ENCODE measurements at places on chromosomes 16 and 17.
A peak's percentile ranks its signal among the peaks of the same experiment; 100 is the strongest.

DNA sequence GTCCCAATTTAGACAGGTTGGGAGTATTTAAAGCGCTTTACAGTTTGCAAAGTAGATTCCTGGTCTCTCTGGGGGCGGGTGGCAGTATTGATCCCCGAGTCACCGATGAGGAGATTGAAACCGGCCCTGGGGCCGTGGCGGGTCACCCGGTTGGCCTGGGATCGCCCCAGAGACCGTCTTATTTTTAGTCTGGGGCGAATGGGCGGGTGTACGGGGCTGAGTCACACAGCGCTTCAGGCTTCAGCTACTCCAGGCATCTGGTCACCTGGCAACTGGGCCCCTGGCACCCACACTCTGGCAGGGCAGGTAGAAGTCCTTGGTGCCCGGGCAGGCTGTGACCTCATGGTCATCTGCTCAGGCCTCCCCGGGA is 669 bp downstream of the MIEF2 start:
- peak; percentile 94 for DNase-seq

DNA sequence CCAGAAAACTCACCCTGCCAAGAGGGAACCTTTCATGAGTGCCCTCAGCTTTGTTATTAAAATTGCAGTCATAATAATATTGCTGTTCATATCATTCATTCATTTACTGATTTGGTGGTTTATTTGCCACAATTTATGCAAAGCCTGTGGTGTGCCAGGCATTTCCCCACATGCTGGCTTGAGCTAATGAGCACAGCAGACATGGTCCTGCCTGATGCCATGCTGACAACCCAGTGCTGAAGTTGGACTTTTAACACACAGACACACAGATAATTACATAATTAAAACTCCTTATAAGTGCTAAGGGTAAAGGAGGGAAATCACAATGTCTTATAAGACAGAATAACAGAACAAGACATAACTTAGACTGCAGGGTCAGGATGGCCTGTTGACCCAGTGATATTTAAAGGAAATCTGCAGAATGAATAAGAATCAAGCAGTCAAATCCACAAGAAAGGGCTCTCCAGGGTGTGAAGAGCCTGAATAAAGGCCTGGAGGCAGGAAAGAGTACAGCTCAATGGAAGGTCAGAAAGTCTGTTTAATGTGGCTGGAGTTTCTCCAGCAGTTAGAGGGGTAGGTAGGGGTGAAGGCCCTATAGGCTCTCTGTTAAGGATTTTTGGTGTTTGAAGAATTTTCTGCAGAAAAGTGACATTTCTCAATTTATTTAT is 196.9 kb upstream of the CDH11 start:
- DNase-seq = no peak

GRCh38 chr17:45368651-45369050 is 51.8 kb upstream of the MAP3K14 start:
- DNase-seq = no peak

GRCh38 chr17:35154196-35155165 is 6.9 kb downstream of the UNC45B start:
- DNase-seq = peak; percentile 74

GRCh38 chr16:52572656-52573055 is 25.7 kb upstream of the TOX3 start:
- no peak for DNase-seq

DNA sequence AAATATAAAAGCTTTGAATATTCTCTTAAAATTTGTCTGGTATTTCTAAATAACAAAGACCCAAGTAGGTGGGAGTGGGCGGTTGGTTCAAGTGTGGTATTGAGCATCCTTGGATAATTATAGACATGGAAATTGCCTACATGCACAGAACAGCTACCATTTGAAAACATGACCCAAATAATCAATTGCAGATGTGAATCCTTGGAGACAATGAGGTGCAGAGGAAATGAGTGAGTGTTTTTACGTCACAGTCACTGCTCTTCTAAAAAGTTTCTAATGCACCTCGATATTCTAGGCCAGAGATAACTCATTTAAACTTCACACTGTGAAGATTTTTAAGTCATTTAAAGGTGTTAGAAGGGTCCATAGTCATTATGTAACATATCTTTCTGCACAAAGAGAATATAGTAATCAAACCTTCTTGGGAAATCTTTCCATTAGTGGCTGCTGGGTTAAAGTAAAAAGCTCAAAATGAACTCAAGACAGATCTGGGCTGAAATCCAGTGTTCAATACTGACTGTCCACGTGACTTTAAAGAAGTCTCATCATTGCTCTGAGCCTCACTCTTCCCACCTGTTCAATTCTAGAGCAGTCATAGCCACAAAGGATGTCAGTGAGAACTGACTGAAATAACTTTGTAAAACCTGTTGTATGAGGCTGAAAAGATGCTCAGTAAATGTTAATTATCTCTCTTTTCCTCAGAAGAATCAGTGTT is 144.5 kb downstream of the CDH11 start:
- DNase-seq = no peak

DNA sequence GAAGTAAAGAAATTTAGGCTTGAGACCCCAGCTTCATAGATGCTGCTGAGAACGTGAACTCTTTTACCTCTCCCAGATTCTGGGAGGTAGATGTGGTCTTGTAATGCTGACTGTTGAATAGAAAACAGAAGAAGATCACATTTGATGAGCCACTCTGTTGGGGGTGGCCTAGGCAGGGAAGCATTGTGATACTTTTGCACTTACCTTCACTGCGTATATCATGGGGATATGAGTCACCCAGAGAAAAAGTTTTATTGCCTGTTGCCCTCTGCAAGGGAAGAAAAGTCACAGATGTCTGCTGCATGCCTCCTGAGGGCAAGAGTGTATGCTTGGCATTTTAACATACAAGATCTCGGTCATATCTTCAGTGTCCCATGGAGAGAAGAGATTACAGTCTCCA is 365.4 kb downstream of the SNX29 start:
- DNase-seq = no peak

GRCh38 chr16:62907562-62907961 is 871.3 kb upstream of the CDH8 start:
- no peak for DNase-seq

DNA sequence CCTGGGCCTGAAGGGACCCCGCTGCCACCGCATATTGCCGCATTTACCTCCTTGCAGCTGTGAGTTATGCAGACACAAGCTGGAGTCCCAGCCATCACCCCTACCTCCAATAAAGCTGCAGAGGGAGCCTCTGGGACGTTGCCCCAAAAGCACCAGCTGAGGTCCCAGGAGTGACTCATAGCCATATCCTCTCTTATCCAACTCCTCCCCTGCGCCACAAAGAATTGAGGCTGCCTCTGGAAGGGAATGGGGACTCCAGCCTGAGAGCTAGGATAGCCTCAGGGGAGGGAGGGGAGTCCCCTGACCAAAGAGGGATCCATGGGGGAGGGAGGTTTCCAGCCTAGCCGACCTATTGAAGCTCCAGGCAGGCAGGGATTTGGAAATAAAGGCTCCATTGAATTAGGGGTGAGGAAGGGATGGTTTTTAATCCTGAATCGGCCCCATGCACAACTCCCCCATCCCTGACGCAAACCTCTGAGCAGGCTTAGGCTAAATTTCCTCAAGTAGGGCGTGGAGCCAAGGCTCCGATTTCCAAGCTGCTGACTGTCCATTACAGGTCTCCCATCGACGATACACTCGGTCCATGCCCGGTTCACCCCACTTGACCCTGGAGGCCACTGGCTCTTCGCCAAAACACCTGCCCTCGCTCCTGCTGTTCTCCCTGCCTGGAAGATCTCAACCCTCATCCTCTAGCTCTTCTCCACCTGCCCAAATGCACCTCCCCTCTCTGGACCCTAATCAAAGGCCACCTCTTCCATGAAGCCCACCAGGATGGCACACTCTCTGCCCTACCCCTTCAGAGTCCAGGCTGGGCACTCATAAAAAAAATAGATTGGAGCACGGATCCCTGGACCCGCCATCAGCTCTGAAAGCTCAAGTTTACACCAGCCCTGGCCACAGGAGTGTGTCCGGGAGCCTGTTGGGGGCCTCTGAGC is 27.5 kb downstream of the PIMREG start:
- DNase-seq = no peak

GRCh38 chr16:87601401-87601981 is 817 bp upstream of the JPH3 start:
- no peak for DNase-seq

GRCh38 chr17:31174215-31174614 is 79.4 kb downstream of the NF1 start:
- DNase-seq = no peak

GRCh38 chr17:47850692-47851573 is at the start of gene SP6:
Gene SP6 (minus strand): TSS chr17:47851163. CDS start chr17:47848429, 2,734 bp downstream.
- no peak for DNase-seq

DNA sequence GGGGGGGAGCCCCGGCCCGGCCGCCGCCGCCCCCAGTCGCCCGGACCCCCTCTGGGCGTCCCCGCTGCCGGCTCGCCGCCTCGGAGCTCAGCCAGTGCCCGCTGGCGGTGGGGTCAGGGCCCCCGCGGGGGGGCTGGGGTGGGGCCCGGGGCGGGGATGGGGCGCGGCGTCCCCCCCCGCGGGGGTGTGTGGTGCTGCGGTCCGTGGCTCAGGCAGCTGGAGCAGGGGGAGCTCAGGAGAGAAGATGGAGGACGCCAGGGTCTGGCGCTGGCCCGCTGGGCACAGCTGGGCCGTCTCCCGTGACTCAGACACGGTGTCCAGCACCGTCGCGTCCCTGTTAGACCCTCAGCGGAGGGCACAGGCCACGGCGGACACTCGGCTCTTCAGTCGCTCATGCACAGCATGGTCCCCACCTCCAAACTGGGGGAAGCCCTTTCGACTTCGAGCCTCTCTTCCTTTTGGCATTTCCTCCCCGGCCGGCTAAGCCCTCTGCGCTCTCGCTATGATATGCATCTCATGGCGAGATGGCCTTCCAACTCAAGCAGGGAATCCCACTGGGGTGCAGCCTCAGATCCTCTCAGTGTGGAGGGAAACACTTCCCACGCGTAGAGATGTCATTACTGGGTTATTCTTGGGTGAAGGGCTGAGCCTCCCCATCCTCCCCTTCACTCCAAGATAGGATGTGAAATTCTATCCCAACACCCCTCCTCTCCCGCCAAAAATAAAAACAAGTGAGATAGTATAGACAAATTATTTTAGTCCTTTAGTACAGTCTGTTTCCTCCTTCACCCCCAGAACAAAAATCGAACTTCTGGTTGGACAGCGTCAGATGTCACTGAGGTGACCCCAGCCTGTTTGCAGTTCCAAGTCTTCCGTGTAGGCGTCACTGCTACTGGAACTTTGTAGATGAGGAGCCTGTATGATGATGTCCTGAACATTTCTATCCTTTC is 522 bp upstream of the VEZF1 start:
- DNase-seq = peak; percentile 85

DNA sequence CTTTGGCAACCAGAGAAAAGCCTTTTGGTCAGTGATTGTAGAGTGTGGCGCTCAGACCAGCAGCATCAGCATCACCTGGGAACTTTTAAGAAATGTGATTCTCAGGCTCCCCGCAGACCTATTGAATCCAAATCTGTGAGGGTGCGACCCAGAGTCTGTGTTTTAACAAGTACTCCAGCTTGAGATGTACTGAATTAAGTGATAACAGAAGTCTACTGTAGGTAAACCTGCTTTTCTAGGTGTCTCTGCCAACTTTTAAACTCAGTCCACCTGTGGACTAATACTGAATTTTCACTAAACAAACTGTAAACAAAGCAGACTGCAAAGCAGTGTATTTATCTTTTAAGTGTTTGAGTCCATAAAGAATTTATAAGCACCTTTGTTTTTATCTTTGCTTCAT is 43.6 kb downstream of the NUP93 start:
- DNase-seq = no peak

- no peak for DNase-seq
Measured at GRCh38 chr17:19664136-19664820, 15.7 kb downstream of the ALDH3A2 start.

- no peak for DNase-seq
Measured at GRCh38 chr16:27498916-27499658, 50.6 kb downstream of the GTF3C1 start.

DNA sequence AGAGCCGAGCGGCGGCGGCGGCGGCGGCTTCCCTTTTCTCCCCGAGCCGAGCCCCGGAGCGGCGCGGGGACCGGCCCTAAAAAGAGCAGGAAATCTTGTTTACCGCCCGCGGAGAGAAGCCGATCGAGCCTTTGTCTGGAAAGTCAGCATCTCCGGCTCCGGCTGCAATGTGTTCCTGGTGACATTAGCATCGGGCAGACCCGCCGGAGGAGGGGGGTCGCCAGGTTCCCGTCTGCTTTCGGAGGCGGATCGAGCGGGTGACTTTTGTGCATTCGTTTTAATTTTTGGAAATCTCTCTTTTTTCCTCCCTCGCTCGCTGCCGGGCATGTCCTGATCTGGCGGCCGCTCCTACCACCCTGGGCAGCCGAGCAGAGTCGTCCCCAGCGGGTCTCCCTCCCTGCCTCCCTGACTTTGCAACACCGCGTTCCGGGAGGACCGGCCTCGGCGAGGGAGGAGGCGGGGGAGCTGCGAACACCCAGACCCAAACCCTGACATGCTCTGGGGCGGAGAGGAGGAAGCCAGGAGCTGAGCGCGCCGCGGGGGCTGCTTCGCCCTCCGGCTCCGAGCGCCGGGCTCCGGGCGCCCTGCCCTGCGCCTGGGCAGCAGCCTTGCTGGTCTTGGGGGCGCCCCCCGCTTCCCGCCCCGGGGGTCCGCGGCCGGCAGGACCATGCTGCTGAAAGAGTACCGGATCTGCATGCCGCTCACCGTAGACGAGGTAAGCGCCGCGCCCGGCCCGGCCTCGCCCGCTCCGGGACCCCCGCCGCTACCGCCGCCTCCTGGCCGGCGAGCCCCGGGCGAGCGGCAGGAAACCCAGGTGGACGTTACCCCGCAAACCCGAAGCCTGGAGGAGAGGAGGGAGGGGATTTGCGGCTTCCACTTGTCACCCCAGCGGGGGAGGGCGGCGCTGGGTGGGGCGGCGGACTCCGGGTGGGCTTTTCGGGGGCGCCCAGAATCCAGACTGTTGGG is 690 bp downstream of the PITPNC1 start:
- DNase-seq = peak; percentile 87

DNA sequence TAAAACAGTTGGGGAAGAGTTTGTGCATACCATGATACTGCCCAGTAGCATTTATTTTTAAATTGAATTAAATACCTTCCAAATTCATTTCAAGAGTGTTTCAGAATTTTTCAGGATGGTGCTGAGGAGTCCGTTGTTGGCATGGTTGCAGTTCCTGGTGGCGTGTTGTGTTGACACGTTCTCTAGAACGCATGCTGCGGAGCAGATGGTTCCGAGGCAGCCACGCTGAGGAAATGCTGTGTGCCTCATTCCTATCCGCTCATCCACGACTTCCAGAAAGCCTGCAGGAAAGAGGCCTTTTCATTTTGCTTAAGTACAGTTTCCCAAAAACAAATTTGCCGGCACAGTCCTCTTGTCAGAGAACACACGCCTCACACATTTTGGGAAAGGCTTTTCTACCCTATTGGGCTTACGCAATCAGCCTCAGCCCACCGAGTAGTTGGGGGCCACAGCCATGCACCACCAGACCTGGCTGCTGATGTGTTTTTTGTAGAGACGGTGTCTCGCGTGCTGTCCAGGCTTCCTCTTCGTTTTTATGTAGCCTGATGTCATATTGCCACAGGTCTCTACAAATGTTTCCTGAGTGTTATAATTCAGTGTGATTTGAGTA is 32.1 kb upstream of the IL17C start:
- no peak for DNase-seq
